ENCODE measurements at places on chromosomes 6 and 20. TPM values are rescaled to one million over a fixed set of nuclear protein-coding genes. Genes with fewer than 3 reads are reported as not detected.

PPP1R3G gene
- not detected for total RNA-seq

SPATS1 gene
- total RNA-seq: not detected

PACRG gene
- 0.57 TPM for total RNA-seq

DNA sequence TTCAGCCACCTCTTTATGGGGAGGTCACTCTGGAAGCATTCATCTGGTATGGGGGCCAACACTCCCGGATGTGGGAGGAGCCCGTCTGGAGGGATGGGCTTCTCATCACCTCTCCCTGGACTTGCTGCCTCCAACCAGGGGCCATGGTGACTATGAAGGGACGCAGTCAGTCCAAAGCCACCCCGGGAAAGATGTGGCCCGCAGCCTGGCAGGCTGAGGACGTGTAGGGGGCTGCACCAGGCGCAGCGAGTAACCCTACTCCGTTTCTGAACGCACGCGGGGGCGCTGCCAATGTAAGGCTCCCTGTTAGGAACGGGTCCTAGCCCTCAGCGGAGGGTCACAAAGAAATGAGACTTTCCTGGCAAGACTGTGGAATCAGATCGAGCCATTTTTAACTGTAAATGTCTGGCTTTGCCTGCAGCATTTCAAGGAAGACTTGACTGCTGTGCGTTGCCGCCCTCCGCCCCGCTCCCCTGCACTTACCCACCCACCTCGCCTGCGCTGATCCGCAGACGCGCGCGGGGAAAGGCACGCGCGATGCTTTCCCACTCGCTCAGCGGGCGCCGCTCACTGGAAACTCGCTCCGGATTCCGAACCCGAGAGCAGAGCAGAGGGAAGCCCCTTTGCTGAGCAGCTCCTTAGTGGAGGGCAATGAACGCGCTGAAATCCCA lies 55.1 kb downstream of the IL20RA start:
- no peak for DNase-seq

DNA sequence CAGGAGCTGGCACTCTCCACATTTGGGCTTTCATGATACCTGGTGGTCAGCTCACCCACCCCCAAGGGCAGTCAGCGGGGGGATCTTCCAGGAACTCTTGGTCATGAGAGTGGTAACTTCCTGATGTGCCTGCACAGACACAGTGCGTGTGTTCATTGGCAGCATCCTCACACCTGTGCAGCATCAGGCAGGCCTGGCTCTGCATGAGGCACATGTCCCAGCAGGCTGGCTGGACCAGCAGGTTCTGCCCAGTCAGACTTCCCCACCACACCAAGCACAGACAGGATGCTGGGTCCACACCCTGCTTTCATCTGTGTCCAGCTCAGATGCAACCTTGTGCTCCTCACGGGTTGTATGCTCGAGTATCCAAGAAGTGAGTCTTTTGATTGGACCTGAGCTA lies 15.7 kb upstream of the UNC93A start:
- DNase-seq: no peak

DNA sequence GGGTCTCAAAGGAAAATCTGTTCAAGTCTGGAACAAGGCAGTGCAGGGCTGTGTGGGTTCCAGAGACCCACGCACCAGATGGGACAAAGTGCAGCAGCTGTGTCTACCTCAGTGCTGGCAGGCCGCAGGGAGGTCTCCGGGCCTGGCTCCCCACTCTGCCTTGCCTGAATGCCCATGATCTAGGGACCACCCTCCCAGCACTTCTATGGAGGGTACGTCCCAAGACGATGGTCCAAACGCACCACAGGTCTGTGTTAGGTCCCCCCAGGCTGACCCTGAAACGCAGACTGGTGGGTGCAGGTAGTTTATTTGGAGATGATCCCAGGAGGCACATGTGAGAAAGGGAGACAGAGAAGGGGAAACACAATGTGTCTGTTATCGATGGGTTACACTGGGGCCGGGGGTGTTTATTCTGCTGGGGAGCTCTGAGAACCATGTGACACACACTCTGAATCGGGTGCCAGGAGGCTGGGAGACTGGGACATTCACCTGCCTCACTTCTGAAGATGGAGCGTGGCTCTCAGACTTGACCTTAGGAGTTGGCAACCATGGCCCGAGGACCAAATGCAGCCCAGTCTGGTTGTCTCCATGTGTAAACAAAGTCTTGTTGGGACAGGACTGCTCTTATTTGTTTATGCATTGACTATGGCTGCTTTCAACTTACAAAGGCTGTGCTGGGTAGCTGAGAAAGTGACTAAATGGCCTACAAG lies 21.7 kb downstream of the CST9L start:
- no peak for DNase-seq

- DNase-seq: no peak
Measured at GRCh38 chr6:53312355-53312754, 36.4 kb downstream of the ELOVL5 start.

GRCh38 chr6:75818098-75818855 lies 69.2 kb downstream of the MYO6 start:
- no peak for DNase-seq

DNA sequence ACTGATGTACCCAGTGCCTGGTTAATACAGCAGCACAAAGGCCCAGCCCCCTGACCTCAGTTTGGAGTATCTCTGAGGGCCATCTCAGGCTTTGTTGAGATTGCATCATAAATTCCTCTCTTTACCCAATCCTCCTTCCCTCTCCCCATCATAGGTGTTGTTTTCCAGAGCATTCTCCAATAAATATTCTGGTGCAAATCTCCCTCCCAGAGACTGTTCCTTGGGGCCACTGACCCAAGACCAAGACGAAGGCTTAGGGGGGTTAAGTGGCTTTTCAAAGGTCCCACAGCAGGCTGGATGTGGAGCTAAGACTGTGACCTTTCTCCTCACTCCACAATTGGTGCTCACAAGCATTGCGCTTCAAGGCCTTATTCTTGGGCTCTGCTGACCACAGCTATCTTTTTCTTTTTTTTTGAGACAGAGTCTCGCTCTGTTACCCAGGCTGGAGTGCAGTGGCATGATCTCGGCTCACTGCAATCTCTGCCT lies 72.4 kb upstream of the ZMYND8 start:
- DNase-seq: no peak

- DNase-seq: no peak
Measured at GRCh38 chr6:44657206-44657819, 269.8 kb downstream of the CDC5L start.

DNA sequence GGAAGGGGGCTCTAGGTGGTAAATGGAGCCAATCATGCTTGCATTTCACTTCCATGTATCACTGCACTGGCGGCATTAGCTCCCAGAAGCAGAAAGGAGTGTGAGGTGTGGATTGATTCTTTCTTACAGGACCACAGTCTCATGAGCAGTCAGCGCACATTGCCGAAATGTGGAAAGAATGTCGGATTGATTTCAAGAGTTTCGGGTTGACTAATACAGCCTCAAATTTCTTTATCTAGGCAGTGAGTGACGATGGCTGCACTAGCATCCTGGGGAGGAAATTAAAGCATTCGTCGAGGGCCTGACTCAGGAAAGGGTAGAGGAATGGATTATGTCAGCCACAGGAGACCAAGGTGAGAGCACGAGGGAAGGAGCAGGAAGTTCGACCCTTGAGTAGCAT lies 222.8 kb upstream of the CDYL start:
- DNase-seq: no peak

- no peak for DNase-seq
Measured at GRCh38 chr6:37277001-37277409, 19.1 kb upstream of the TMEM217 start.

GRCh38 chr6:112574190-112574589 lies 227.1 kb downstream of the RFPL4B start:
- DNase-seq: no peak

GRCh38 chr6:20001286-20001685 lies 164.1 kb downstream of the ID4 start:
- no peak for DNase-seq

GRCh38 chr6:168941036-168941435 lies 312.6 kb downstream of the THBS2 start:
- no peak for DNase-seq

DNA sequence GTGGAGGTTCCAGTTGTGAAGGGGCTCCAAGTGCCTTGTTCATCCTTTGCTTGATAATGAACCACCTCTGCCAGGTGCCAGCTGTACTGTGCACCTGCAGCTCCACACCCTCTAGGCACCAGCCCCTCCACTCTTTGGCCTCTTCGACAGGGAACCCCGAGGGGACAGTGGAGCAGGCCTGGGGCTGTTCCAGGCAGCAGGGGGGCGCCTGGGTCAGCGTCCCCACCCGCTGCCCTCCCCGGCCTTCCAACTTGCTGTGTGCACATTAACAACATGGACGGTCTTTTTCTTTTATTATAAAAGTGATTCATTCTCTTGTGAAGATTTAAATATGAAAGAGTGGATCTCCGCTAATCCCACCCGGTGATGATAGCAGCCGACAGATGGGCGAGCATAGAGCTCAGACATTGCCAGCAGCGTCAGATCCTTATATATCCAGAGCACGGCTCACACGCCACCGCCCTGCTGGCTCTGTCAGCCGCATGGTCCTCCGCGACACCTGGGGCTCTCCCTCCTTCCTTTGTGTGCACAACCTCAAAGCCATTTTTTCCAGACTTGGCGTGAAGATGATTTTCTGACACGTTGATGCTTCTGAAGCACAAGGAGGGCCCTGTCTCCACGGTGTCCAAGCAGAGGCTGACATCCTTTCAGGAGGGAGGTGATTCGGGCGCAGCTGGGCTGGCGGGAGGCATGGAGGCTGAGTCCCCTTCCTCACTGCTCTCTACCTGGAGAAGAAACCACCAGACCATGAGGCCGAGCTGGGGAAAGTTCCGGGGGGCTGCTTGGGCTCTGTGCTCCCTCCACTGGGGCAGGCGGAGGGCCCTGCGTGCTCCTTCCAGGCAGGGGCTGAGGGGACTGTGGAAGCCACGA lies 22.2 kb upstream of the MRGBP start:
- no peak for DNase-seq

GRCh38 chr6:119147101-119148053 lies 68.9 kb upstream of the FAM184A start:
- DNase-seq: no peak

DNA sequence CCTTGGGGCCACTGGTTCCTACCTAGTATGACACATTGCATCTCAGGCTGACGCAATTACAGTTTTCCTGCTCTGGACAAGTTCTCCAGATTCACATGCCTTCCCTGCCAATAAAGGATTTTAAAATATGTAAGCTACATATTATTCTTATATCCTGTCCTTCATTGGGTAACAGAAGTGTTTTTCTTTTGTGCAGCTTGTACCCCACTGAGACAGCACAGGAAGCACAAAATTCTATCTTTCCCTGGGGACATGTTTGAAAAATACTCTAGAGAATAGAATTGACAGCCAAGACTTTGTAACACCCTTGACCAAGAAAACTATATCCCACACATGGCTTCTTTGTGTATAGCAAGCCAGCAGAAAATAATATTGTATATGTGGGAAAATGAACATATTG lies 456.8 kb downstream of the MAFB start:
- DNase-seq: no peak
